ENCODE measurements at places on chromosomes 6 and 20.

- no peak for DNase-seq
These were observed 115.8 kb downstream of the MRPL14 start for GRCh38 chr6:44011350-44011920.

GRCh38 chr6:77456531-77457248, 6.6 kb downstream of the HTR1B start:
- DNase-seq = no peak

DNA sequence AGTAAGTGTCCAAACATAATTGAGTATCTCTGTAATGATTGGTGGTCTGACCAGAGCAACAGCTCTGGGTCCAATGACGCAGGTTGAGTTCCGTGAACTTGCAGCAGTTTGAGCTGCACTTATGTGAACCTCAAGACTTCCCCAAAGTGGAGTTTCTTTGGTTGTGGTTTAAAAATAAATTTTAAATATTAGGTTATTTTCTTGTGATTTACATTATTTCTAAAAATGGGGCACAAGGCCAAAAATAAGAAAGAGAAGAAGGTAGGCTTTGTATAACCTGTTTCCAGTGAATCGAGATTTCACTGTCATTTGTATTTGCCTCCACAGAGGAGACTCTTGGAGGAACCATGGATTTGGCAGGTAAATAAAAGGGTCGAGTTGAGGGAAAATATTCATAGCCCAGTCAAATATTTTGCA, 166.4 kb upstream of the ZNF217 start:
- DNase-seq = no peak

GRCh38 chr6:32190911-32191677, 1.1 kb upstream of the PBX2 start:
- DNase-seq = no peak

DNA sequence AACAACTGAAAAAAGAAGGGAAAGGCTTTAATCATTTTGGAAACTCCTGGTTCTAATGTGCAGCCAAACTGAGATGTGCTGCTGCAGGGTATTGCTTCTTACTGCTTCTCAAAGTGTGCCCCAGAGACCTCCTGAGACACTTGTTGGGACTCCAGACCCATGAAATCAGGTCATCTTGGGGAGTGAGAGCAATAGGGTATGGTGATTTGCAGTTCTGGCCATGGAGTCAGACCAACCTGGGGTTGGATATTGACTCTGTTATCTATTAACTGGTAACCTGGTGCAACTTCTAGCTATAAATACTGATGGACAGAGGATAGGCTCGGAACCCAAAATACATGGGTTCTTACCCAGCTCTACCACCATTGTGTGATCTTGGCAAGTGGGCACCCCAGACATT, 3.8 kb downstream of the TSPO2 start:
- DNase-seq = no peak

- no peak for DNase-seq
These were observed 50.9 kb upstream of the CHRNA4 start for GRCh38 chr20:63411898-63412631.

GRCh38 chr20:50930976-50931305, 296 bp downstream of the ADNP start:
- DNase-seq = no peak

DNA sequence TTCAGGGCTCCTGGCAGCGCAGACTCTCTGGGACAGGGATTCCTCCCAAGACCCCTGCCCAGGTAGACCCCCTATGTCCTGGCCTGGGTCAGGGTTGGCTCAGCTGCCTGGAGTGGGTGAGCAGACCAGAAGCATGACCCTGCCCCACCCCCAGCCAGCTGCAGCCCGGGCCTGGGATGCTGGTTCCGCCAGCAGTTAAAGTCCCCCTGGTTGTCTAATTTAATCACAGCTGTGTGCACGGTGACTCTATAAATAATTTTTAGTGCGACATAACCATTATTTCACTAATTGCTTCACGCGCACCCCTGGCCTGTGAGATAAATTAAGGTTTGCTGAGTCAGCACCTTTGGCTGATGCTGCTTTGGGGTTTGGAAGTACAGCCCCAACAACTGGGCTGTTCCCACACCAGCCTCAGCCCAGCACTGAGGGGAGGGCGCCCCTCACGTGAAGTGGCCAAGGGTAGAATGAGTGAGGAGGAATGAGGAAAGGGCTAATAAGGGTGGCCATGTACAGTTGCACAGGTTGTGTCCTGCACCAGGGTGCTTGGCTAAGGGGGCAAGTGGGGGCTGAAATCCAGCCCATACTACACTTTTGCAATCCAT, 26.1 kb upstream of the CDH22 start:
- no peak for DNase-seq

- no peak for DNase-seq
These were observed 310.2 kb downstream of the TSHZ2 start for GRCh38 chr20:53282217-53282955.

- no peak for DNase-seq
These were observed 81.1 kb downstream of the RIMS1 start for GRCh38 chr6:71967436-71967835.

DNA sequence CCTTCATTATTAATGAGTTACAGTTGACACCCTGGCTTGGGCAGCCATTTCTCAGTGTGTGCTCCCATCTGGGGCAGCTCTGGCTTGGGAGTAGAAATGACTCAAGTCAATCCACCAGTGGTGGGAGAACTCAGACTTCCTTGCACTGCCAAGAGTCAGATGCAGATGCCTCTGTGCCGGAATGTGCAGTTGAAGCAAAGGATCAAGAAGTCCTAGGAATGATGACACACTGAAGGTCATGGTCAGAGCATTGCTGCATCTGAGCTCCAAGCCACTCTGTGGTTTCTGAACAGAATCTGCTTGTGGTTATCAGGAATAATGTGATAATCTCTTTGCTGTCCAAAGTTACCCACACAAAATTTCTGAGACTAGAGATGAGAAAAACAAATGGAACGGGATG, 19.5 kb upstream of the PAX1 start:
- DNase-seq = no peak

GRCh38 chr20:1186367-1186991, 1.7 kb upstream of the TMEM74B start:
- peak; percentile 37 for DNase-seq

DNA sequence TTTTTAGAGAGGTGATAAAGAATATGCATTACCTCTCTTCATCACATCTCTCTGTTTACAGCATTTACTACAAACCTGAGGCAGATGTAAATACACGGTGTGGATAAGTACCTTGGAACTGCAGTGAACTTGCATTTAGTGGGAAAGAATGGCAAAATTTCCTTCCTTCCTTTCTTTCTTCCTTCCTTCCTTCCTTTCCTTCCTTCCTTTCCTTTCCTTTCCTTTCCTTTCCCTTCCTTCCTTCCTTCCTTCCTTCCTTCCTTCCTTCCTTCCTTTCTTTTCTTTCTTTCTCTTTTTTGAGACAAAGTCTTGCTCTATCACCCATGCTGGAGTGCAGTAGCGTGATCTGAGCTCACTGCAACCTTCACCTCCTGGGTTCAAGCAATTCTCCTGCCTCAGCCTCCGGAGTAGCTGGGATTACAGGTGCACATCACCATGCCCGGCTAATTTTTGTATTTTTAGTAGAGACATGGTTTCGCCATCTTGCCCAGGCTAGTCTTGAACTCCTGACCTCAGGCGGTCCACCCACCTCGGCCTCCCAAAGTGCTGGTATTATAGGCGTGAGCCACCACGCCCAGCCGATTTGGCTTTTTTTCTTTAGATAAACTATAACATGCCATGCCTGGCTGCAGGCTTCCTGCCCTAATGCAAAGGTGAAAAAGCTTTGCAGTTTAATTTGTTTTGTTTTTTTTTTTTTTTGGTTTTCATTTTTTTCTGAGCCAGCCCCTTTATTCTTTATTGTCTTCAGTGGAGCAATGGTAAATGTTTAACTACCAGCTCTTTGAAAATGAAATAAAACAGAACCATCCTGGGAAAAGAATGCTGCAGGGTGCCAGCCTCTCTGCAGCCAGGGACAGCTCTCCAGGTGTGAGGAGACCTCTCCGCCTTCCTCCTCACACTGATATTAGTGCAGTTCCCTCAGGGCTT, 64.2 kb upstream of the NEDD9 start:
- DNase-seq = no peak

GRCh38 chr6:129050086-129050485, 167.1 kb downstream of the LAMA2 start:
- no peak for DNase-seq

GRCh38 chr6:91816335-91816734, 1229.5 kb upstream of the MAP3K7 start:
- no peak for DNase-seq

DNA sequence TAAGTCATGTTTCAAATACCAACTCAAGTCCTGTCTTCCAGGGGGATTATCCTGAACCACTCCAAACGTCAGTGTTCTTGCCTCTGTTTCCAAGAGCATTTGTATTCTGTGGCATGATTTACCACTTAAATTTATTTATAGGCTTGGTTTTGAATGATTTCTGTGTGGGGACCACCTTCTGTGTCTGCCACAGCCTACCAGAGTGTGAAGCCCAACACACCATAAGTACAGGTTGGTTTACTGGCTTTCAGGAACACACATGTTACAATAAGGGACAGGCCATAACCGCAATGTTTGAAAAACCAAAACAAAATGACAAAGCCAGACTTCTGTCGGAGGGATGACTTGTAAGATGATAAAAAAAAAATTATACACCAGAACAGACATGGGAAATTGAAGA, 56.5 kb upstream of the MAP3K7 start:
- no peak for DNase-seq

DNA sequence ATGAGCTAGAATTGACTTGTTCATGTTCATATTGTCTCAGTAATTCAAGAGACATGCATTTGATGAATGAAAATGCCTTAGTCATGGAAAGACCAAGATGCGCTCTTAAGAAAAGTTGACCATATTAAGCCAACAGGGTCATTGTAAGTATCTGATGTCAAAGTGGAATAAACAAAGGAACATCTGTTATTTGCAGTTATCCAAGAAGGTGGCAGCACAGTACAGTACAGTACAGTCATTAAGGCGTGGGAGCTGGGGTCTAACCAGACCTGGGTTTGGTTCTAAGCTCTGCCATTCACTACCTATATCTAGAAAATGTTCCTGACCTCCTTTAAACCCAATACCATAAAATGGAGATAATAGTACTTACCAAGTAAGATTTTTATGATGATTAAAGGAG, 178.1 kb downstream of the BACH2 start:
- DNase-seq = no peak

- no peak for DNase-seq
These were observed 15.1 kb upstream of the BAK1 start for GRCh38 chr6:33595001-33595846.

DNA sequence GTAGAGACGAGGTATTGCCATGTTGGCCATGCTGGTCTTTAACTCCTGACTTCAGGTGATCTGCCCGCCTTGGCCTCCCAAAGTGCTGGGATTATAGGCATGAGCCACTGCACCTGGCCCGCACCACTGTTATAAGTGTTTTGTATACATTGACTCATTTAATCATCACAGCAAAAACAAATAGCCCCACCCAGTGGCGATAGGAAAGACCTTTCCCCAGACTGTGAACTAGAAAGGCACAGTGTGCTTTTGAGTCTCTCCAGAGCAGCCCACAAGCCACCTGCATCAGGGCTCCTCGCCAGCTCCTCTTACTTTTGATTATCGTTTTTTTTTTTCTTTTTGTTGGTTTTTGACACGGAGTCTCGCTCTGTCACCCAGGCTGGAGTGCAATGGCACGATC, 27.9 kb upstream of the ZFP64 start:
- no peak for DNase-seq

DNA sequence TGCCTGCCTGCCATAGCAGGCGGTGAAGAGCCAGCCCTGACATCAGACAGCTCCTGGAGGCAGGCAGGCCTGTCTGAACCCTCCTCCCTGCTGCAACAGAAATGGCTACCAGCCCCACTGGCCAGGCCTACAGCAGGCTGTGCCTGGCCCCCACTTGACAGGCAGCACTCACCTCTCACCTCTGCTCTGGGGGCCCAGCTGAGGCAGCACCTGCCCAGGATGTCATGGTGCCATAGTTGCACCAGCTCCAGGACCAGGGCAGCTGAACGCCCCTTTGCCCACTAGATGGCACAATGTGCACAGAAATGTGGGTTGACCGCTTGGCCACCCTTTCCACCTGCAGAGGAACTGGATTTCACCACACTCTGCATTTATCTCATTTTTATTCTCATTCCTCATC, 30.6 kb downstream of the MRPL14 start:
- DNase-seq = peak; percentile 75

DNA sequence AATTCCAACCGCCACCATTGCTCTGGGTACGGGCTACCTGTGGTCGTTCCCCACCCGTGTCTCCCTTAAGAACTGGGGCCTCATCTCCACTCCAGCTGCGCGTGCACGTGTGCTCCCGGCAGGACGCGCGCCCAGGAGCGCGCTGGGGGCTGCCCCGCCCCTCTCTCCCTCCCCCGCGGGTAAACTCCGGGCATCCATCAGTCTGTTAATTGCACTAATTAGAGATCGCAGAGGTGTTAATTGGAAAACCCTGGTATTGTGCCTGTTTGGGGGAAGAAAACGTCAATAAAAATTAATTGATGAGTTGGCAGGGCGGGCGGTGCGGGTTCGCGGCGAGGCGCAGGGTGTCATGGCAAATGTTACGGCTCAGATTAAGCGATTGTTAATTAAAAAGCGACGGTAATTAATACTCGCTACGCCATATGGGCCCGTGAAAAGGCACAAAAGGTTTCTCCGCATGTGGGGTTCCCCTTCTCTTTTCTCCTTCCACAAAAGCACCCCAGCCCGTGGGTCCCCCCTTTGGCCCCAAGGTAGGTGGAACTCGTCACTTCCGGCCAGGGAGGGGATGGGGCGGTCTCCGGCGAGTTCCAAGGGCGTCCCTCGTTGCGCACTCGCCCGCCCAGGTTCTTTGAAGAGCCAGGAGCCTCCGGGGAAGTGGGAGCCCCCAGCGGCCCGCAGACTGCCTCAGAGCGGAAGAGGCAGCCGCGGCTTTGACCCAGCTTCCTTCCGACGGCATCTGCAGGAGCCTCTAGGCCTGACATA, 14.4 kb downstream of the FOXP4 start:
- no peak for DNase-seq

- no peak for DNase-seq
These were observed 38.5 kb upstream of the PXDC1 start for GRCh38 chr6:3789896-3790558.

GRCh38 chr6:116447496-116448011, 13.6 kb upstream of the CALHM6 start:
- no peak for DNase-seq

DNA sequence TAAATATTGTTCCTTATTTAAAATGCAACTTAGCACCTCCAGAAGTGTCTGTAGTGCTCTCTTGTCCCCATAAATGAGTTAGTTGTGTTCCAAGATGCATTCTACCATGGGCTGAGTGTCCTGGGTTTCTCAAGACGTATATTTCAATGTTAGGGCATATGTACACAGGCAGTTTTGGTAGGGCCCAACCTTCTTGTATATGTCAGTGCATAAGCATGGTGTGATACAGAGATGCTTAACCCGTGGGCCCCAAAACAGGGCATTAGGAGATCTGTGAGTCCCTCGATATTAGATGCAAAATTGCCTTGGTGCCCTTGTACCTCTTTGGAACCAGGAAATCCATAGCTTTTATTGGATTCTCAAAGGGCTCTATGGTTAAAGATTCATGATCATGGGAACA, 91.5 kb upstream of the HIVEP1 start:
- no peak for DNase-seq
